ENCODE measurements at places on chromosomes 7 and 10.

DNA sequence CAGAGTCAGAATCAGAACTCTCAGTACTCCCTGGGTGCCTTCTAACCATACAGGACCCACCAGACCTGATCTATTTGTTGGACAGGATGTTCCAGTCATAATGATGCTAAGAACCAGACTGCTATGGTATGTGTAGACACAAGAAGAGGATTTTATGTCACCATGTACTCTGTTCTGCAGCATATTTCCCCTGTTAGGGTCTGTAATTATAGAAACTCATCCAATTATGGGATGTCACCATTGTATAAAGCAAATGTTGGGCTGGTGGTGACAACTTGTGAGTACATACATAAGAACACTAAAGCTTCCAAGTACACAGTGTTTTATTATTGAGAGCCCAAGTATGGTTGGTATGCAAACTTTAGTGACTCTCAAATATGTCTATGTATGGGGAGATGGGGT, 67.1 kb upstream of the AGBL3 start:
- DNase-seq: peak; percentile 28

DNA sequence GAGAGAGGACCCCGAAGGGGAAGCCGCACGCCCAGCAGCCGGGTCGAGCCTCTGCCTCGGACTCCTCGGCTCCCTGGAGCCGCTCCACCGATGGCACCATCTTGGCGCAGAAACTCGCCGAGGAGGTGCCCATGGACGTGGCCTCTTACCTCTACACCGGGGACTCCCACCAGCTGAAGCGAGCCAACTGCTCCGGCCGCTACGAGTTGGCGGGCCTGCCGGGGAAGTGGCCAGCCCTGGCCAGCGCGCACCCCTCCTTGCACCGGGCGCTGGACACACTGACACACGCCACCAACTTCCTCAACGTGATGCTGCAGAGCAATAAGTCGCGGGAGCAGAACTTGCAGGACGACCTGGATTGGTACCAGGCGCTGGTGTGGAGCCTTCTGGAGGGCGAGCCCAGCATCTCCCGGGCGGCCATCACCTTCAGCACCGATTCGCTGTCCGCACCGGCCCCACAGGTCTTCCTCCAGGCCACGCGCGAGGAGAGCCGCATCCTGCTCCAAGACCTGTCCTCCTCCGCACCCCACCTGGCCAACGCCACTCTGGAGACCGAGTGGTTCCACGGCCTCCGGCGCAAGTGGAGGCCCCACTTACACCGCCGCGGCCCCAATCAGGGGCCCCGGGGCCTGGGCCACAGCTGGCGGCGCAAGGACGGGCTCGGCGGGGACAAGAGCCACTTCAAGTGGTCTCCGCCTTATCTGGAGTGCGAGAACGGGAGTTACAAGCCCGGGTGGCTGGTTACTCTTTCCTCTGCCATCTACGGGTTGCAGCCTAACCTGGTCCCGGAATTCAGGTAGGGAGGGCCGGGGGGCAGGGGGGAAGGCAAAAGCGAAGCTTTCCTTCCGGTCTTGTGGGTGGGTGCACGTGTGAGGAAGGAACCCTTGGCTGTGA, 973 bp downstream of the GPR158 start:
- DNase-seq: no peak

DNA sequence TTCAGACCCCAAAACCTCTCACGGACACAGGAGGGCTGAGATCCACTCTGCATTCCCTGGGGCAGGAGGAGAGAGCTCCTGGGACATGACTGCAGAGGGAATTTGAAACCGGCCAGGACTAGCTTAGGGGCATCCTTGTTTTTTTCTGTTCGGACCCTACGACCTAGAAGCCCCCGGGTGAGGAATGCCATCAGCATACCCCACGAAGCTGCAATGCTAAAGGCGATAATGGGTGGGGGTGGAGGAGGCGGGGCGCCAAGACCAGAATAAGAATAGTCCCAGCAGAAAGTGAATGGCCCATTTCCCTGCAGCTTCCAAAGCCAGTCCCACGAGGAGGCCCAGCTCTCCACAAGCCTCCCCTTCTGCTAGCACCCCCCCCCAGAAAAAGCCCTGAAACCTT, 4.0 kb downstream of the PDGFA start:
- no peak for DNase-seq

GRCh38 chr7:8177109-8177933, 84.6 kb downstream of the ICA1 start:
- DNase-seq: no peak

GRCh38 chr10:17227367-17228090, 512 bp upstream of the VIM start:
- DNase-seq: peak; percentile 72

GRCh38 chr10:132583456-132583855, 45.9 kb downstream of the INPP5A start:
- DNase-seq: no peak

DNA sequence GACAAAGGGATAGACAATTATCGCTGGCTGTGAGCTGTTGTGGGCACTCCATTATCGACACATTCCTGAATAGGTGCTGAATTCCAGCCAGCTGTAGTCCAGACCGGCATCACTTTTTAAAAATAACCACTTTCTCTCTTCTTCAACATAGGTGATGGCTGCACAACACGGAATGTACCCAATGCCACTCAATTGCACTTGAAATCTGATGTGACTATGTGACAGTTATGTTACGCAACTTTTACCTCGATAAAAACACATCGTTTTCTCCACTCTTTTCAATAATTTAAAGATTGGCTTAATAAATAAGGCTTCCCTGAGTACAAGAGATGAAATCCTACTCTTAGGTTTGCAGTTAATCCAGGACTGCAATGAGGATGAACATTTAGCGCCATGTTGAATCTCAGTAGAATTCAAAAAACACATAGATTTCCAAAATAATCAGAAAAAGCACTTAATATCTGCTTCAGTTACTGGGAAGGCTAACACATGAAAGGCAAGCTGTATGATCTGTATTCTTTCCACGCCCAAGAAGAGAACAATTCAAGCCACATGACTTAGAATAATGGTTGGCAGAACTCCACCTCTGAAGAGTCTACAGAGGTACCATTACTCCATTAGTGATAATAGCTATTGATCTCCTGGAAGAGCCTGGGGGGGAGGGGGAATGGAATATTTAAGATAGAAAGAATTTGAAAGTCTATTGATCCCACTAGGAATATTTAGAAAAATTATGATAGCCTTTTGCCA, 3.6 kb downstream of the YWHAG start:
- no peak for DNase-seq

DNA sequence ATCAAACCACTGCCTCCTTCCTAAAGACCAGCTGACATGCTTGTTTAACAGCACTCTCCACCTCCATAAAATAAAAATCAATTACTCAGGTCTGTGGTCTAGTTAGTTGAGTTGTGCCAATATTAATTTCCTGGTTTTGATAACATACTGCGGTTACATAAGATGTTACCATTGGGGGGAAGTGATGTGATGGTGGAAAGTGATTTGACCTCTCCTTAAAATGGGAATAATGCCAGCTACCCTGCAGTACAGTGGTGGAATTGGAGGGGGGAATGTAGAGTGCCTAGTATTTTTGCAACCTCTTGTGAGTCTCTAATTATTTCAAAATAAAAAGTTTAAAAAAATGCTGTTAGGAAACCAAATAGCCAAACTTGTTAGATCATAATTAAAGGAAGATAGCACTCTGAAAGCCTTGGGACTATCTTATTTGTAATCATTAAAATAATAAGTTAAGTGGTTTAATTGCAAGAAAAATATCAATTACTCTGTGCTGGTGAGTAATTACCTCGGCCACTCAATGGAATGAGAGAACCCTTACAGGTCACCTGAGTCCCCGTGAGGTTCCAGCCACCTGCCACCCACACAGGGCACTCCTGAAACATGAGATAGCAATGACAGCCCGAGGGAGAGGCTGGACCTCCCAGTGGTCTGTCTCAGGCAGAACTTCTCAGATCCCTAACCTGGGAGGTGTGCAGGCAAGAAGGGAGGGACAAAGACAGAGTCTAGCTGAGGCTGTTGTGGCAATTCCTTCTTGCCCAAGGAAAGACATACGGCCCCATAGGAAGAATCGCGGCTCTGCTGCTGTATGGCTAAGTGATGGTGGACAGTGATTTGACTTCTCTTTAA, 94.1 kb downstream of the SH3PXD2A start:
- no peak for DNase-seq

DNA sequence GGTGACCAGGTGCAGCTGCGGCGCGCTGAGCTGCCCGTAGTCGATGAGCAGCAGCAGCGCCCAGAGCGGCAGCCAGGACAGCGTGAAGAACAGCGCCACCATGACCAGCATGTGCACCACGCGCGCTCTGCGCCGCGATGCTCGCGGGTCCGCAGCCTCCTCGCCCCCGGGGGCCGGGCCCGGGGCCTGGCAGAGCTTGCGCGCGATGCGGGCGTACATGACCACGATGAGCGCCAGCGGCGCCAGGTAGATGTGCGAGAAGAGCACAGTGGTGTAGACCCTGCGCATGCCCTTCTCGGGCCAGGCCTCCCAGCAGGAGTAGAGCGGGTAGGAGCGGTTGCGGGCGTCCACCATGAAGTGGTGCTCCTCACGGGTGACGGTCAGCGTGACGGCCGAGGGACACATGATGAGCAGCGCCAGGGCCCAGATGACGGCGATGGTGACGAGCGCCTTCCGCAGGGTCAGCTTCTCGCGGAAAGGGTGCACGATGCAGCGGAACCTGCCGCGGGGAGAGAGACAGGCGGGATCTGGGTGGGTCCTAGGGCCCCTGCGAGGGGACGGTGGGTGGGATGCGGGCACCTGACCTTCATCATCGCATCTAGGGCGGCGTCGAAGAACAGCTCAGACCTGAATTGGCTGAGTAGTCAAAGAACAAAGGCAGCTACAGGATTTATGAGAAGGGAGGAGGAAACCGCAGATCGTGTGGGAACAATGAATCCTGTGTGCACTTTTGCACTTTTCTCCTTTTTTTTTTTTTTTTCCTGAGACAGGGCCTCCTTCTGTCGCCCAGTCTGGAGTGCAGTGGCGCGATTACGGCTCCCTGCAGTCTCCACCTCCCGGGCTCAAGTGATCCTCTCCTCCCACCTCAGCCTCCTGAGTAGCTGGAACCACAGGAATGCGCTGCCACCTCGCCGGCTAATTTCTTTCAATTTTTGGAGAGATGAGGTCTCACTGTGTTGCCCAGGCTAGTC, 22.4 kb upstream of the PPA1 start:
- no peak for DNase-seq

DNA sequence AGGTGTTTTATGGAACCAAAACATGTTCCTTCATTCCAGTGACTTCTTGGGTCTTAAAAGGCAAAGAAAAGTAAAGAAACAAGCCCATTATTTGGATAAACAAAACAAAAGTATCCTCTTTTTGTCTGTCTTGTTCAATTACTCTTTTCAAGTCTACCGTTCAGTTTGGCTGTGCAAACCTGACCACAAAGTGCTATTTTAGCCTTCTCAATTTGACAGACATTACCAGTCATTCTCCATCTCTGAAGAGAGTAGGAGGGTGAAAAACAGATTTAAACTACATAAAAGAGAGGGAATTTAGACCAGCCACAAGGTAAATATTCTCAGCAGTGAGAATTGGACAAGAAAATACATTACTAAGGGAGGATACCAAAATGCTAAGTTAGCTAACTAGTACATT, 145.2 kb downstream of the GRM3 start:
- no peak for DNase-seq

GRCh38 chr10:13095094-13095493, 4.9 kb upstream of the OPTN start:
- DNase-seq: no peak

- no peak for DNase-seq
Observed at GRCh38 chr10:29345144-29345909, 56.5 kb downstream of the LYZL1 start.

DNA sequence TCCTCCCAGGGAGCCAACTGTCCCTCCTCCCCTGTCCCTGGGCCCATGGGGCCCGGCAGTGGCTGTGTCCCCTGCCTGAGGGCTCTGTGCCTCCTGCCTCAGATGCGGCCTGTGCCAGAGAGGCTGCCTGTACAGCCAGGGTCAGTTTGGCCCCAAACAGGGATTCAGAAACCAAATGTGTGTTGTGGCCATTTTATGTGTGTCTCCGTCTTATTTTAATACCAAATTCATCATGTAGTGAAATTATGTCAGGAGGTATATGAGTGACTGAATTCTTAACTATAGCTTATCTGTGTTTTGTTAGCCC, 114.8 kb downstream of the NT5C2 start:
- DNase-seq: no peak

- peak; percentile 66 for DNase-seq
Observed at GRCh38 chr7:134710854-134711624, 64.4 kb downstream of the BPGM start.

- no peak for DNase-seq
Observed at GRCh38 chr10:108365541-108365940, 1201.0 kb upstream of the SORCS1 start.

GRCh38 chr10:90847436-90847835, 10.4 kb downstream of the HTR7 start:
- DNase-seq: peak; percentile 65

- DNase-seq: no peak
Observed at GRCh38 chr10:114239117-114239993, at the start of gene VWA2. Gene VWA2 (plus strand): TSS chr10:114239254. CDS start chr10:114248714, 9,460 bp downstream.

DNA sequence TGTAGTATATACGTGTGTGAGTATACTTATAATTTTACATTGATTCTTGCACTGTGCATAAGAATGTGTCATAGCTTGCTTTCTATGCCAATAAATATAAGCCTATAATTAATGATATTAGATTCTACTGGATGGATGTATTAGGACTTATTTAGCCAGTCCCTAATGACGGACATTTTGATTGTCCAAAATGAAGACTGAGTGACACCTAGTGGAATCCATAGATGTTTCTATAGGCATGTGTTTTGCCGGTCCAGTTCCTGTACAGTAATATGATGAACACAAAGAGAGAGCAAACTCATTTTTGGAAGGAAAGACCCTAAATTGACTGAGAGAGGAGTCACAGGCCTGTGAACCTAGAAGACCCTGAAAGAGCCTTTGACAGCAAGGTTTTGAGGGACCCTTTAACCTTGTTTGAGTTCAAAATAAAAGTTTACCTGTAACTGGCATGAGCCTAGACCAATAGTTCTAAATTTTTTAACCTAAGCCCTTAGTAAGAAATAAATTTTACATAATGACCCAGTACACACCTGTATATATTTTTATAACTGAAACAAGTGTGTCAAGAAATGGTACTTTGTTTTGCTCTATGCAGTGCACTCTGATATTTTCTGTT, 42.4 kb upstream of the AGBL3 start:
- DNase-seq: peak; percentile 45

DNA sequence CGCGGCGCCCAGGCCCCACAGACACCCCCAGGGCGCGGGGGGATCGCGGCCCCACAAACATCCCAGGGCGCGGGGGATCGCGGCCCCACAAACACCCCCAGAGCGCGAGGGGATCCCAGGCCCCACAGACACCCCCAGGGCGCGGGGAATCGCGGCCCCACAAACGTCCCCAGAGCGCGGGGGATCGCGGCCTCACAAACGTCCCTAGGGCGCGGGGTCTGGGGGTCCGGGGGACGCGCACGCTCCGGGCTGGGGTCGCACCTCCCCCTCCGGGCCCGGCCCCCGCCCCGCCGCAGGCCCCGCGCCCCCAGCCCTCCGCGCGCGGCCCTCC, 382 bp downstream of the DIP2C start:
- DNase-seq: no peak

DNA sequence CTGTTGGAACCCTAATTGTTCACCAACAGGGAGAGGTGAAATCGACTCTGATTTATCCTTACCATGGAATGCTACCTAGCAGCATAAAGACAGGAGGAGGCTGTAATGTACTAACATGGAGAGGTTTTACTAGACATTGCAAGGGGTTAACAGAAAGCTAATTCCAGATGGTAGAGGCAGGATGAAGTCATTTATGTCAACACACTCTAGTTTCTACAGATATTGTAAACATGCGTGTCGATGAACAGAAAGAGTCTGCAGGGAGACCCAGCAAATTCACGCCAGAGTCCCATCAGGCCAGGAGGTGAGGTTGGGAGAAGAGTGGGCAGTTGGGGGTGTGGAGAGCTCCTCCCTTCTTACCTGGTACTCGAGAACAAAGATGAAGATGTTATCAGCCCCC, 7.0 kb downstream of the NPC1L1 start:
- no peak for DNase-seq

Data from ELR (cell line).